SK-N-MC (cell line): ENCODE measurements at places on chromosomes 3 and 15.

- DNase-seq, result no peak
These were observed 29.5 kb downstream of the B4GALT4 start for GRCh38 chr3:119211193-119211592.

DNA sequence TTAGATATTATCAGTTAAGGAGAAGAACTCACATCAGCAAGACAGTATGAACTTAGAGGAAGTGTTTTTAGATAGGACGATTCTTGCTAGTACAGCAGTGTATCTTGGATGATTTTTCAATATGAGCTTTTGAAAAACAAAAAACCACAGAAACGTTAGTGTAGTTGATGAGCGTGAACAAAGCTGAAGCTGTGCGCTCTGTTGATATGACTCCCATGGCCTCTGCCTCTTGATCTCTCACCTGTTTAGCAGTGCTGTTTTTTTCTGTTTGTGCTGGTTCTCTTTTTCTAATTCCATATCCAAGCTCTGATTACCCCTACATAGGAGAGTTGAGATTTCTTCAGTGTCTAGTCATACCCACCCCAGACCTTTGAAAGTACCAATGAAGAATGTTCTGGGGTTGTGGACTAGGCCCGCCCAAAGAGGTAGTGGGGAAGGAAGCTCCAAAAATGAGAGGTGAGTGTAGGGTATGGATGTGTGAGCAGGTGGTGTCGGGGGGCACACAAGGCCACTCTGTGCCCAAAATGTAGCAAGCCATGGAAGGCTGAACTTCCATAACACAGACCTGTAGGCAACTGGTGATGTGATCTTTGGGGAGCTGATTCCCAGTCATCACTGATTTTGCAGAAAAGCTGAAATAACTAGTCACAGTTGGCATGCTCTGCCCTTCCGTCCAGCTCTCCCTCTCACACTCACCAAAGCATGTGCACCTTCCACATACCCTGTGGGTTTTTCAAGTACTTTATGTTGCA, 20.0 kb upstream of the CMTM7 start:
- no peak for DNase-seq

- no peak for DNase-seq
These were observed 26.7 kb downstream of the SLC12A8 start for GRCh38 chr3:125185805-125186204.

GRCh38 chr15:92947071-92947730, 47.1 kb downstream of the CHD2 start:
- no peak for DNase-seq

DNA sequence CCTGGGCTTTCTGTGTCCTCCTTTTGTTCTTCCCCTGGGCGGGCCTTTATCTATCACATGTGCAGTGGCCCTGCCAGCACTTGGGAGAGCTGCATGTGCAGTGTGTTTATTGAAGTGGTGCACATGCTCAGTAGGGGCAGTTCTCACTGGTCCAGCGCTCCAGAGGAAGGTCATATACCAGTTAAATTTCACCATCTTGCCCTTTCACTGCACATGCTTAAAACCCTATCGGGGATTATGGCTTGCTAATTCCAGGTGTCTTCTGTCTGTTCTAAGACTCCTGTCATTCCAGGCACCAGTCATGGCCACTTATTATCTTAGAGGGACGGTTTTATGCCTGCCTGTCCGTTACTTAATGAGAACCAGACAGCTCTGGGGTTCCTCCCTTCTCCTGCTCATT, 52.2 kb downstream of the ROPN1B start:
- DNase-seq, result no peak
